Progenitor cell of endocrine pancreas (in vitro differentiated cells): ENCODE measurements at places on chromosomes 12 and 14. TPM values are rescaled to one million over a fixed set of nuclear protein-coding genes. Genes with fewer than 3 reads are reported as not detected.
A peak's percentile ranks its signal among the peaks of the same experiment; 100 is the strongest.

GRCh38 chr12:124910561-124911478 is 3.6 kb downstream of the UBC start:
- peaks cover 37% of the 10 kb centered on the region for H3K4me1 ChIP-seq
- no peaks in the 10 kb centered on the region for H3K27me3 ChIP-seq
- peak overlapping the region; percentile 22 for H3K4me3 ChIP-seq
- no peak for DNase-seq
- H3K36me3 ChIP-seq, result peaks cover 35% of the 10 kb centered on the region

IL23A gene
- 0.67 and 0.89 TPM in 2 replicates for total RNA-seq

DNA sequence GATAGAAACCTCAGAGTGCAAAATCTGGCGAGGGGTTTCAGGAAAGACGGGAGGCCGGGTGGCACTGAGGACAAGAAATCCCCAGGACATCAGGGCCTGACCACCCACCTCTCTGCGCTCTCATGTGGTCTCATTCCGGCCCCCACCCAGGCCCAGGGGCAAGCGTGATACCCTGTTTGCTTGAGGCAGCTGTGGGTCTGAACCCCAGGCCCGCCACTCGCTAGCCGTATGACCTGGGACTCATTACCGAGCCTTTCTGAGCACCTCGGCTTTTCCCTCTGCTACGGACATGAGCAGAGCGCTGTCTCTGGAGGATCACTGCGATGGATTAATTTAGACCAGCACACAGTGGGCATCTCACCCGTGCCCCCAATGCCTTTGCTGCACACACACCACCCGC is 25.5 kb upstream of the BCDIN3D start:
- peaks cover 26% of the 10 kb centered on the region for H3K27me3 ChIP-seq
- peaks cover 11% of the 10 kb centered on the region for H3K4me1 ChIP-seq
- no peak overlapping the region for H3K27ac ChIP-seq
- DNase-seq, result no peak
- no peaks in the 10 kb centered on the region for H3K36me3 ChIP-seq
- no peak overlapping the region for H3K4me3 ChIP-seq

DLK1 gene
- 5,491 and 5,856 TPM in 2 replicates for total RNA-seq

DNA sequence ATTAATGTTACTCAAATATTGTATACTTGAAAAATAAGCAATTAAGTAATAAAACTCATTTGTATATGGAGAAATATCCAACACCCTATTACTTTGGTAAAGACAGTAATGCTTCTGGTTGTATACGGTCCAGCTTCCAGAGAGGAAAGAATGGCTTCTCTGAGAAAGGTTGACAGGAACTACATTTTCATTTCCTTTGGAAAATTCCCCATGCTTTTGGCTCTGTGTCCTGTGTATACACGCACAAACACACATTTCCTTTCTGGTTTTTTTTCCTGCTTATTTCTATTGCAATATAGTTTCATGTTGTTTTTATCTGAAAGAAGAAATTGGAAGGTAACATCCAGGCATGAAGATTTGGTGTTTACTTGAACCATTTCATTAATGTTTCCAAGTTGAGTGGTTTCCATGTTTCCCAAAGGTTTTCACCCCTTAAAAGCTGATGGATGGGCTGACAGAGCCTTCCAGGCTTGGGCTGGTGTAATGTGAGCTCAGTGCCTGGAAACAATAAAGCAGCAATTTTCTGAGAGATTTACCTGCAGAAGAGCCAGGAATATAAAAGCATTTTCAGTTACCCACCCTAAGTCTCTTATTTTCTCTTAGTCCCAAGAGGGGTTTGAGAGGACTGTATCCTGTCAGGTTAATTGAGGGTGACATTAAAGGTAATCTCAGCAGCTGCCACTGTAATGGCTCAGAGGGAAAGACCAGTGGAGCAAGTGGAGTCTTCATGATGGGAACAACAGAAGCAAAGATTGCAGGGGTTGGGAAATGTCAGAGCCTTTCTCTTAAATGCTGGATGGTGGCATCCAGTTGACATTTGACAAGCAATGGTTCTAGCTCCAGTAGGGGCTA is 33.4 kb upstream of the TMTC1 start:
- H3K4me3 ChIP-seq, result no peak overlapping the region
- no peaks in the 10 kb centered on the region for H3K36me3 ChIP-seq
- no peak for DNase-seq
- no peaks in the 10 kb centered on the region for H3K4me1 ChIP-seq
- H3K27me3 ChIP-seq, result no peaks in the 10 kb centered on the region

- H3K4me1 ChIP-seq, result peaks cover 19% of the 10 kb centered on the region
- peaks cover 4% of the 10 kb centered on the region for H3K27me3 ChIP-seq
- H3K4me3 ChIP-seq, result no peak overlapping the region
Observed at GRCh38 chr12:70822412-70822811, 98.1 kb downstream of the PTPRR start.

GRCh38 chr12:115763376-115763775 is 514.1 kb downstream of the MED13L start:
- H3K4me3 ChIP-seq, result no peak overlapping the region
- H3K27ac ChIP-seq, result no peak overlapping the region

DNA sequence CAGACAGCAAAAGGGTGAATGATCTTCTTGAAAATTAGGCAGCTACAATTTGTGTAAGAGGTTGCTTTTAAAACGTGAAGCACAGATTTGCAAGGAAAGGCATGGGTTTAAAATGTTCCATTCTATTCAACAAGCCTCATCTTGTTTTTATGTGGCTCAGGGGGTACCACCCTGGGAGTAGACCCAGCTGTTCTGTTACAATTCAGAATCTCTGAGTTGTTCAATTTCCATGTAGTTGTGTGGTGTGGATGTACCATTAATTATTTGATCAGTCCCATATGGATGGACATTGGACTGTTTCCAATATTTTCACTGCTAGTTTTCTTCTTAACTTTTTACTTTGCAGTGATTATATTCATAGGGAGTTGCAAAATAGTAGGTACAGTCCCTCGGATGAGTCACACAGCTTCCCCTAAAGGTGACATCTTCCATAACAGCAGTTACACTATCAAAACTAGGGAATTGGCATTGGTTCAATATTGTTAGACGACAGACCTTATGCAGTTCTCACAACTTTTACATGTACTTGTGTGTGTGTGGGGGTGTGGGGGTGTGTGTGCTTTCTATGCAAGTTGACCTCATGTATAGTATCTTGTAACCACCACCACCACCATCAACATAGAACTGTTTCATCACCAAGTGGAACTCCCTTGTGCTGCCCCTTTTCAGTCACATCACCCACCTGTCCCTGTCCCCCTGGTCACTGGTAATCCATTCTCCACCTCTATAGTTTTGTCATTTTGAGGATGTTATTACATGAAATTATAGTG is 59.0 kb upstream of the CAPRIN2 start:
- H3K27me3 ChIP-seq, result no peaks in the 10 kb centered on the region
- DNase-seq, result no peak
- no peaks in the 10 kb centered on the region for H3K36me3 ChIP-seq
- no peak overlapping the region for H3K4me3 ChIP-seq

DNA sequence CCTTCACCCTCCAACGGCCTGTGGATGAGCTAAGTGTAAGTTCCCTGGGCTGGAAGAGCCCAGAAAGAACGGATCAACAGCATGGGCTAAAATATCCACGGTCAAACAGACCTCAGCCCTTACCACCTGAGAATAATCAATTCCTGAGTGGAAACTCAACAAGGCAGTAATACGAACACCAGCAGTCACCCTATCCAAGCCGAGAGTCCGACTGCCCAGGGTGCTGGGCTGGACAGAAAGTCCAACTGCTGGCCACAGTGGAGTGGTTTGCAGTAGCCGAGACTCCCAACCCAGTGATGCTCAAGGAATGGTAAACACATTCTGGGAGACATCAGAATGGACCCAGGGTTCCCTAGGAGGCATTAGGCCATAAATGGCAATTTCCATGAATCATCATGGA is 36.8 kb downstream of the ANO2 start:
- no peak overlapping the region for H3K27ac ChIP-seq
- H3K4me1 ChIP-seq, result no peaks in the 10 kb centered on the region
- no peak overlapping the region for H3K4me3 ChIP-seq
- no peaks in the 10 kb centered on the region for H3K36me3 ChIP-seq
- peaks cover 55% of the 10 kb centered on the region for H3K27me3 ChIP-seq

DNA sequence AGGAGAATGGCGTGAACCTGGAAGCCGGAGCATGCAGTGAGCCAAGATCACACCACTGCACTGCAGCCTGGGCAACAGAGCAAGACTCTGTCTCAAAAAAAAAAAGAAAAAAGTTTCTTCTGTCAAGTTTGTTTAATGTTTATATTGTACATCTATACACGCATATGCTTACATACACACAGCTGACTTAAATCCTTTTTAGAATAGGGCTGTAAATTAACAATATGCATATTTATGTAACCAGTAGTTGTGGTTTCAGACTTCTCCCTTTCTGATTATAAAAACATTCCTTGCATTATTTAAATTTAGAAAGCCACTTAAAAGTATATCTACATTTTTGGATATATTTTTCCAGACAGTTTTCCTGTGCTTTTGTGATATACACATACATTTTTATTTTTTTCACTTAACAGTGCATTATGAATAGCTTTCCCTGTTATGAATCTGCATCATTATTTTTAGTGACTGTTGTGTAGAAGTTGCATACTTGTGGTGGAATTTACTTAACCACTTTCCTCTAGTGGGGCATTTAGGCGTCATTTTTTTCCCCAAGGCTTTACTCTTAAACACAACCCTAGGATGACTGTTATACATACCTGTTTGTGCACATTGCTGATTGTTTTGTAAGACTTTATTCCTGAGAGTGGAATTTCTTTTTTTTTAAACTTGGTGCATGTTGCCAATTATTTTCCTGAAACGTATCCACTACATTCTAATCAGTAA is 29.4 kb downstream of the POLR3B start:
- no peaks in the 10 kb centered on the region for H3K27me3 ChIP-seq
- H3K27ac ChIP-seq, result no peak overlapping the region
- DNase-seq, result no peak
- no peaks in the 10 kb centered on the region for H3K4me1 ChIP-seq
- peaks cover 14% of the 10 kb centered on the region for H3K36me3 ChIP-seq
- no peak overlapping the region for H3K4me3 ChIP-seq

GRCh38 chr14:22320362-22320750 is 268.7 kb downstream of the DAD1 start:
- no peak overlapping the region for H3K4me3 ChIP-seq
- H3K27me3 ChIP-seq, result no peaks in the 10 kb centered on the region
- H3K27ac ChIP-seq, result no peak overlapping the region
- H3K4me1 ChIP-seq, result peaks cover 5% of the 10 kb centered on the region
- H3K36me3 ChIP-seq, result no peaks in the 10 kb centered on the region
- DNase-seq, result no peak

GRCh38 chr12:105740970-105741725 is 397.6 kb downstream of the NUAK1 start:
- peaks cover 3% of the 10 kb centered on the region for H3K27me3 ChIP-seq
- H3K36me3 ChIP-seq, result no peaks in the 10 kb centered on the region
- DNase-seq, result no peak
- no peak overlapping the region for H3K27ac ChIP-seq
- H3K4me1 ChIP-seq, result peaks cover 22% of the 10 kb centered on the region
- no peak overlapping the region for H3K4me3 ChIP-seq

DNA sequence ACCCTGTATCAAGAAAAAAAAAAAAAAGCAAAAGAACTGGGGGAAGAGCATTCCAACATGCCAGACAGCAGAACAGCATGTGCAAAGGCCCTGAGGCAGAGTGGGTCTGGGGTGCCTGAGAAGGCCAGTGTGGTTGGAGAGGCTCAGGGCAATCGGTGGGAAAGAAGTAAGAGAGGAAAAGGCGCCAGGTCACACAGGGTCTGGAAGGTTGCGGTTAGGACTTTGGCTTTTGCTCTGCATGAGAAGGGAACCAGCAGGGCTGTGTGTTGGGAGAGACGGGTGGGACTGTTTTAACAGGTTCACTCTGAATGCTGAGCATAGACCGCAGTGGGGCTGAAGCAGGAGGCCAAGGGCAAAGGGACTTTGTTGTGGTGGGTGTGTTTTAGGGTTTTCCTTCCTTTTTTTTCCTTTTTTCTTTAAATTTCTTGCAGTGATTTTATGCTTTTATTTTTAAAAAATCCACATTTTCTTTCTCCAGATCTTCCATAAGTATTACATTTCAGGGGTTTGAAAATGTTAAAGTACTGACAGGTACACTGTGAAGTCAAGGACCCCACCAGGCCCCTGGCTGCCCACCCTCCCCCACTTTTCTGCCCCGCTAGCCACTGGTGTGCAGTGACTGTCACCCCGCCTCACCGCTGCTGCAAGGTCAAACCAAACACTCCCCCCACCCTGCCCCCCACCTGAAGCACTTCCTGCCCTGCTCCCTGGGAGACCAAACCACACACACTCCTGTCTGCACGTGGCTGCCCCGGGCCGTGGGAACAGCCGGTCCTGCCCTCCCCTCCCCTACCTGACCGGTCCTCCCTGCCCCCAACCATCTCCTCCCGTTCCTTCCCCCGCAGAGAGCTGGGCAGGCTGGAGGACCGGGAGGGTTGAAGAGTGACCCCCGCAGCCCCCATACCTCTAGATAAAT is 30.0 kb downstream of the DTX1 start:
- peak overlapping the region; percentile 86 for H3K27ac ChIP-seq
- H3K4me1 ChIP-seq, result peaks cover 8% of the 10 kb centered on the region
- H3K36me3 ChIP-seq, result no peaks in the 10 kb centered on the region

- H3K4me3 ChIP-seq, result no peak overlapping the region
- DNase-seq, result no peak
- H3K27me3 ChIP-seq, result peaks cover 74% of the 10 kb centered on the region
- H3K27ac ChIP-seq, result no peak overlapping the region
Observed at GRCh38 chr12:113582521-113583218, 111.0 kb upstream of the LHX5 start.

FBXW8 gene
- total RNA-seq, result 32.6 and 33.8 TPM in 2 replicates

GRCh38 chr12:126389220-126389841 is 1324.1 kb downstream of the AACS start:
- no peak overlapping the region for H3K4me3 ChIP-seq
- H3K27me3 ChIP-seq, result peaks cover 9% of the 10 kb centered on the region
- H3K36me3 ChIP-seq, result no peaks in the 10 kb centered on the region
- DNase-seq, result no peak
- H3K4me1 ChIP-seq, result no peaks in the 10 kb centered on the region
- no peak overlapping the region for H3K27ac ChIP-seq

IRAK3 gene
- 0.02 TPM in 1 of 2 replicates, not detected in the other for total RNA-seq

CLEC6A gene
- total RNA-seq, result not detected in 2 replicates

GRCh38 chr14:34222867-34223266 is 239.2 kb downstream of the SPTSSA start:
- H3K4me3 ChIP-seq, result no peak overlapping the region
- peaks cover 24% of the 10 kb centered on the region for H3K27me3 ChIP-seq
- no peaks in the 10 kb centered on the region for H3K36me3 ChIP-seq
- H3K27ac ChIP-seq, result peak overlapping the region; percentile 42

DNA sequence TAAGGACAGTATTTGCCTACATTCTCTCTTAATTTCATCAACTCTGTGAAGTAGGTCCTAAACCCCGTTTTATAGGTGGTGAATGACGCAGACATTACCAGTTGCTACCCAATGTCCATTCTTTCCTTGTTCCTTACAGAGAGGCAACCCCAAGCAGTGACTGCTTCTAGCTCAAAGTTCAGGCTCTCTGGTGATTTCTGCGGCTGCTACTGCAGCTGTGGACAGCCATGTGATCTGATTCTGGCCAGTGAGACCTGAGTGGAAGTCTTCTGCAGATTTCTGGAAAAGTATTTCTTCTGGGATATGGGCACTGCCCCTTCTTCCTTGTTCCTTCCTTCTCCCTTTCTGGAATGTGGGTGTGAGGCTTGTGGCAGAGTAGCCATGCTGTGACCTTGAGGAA is 82.9 kb downstream of the ARF6 start:
- H3K36me3 ChIP-seq, result no peaks in the 10 kb centered on the region
- H3K27ac ChIP-seq, result peak overlapping the region; percentile 47
- H3K4me3 ChIP-seq, result no peak overlapping the region
- DNase-seq, result no peak
- no peaks in the 10 kb centered on the region for H3K27me3 ChIP-seq
